Fibroblast of skin of right biceps (primary cell): ENCODE measurements at places on chromosomes 1 and 21.
A peak's percentile ranks its signal among the peaks of the same experiment; 100 is the strongest.

DNA sequence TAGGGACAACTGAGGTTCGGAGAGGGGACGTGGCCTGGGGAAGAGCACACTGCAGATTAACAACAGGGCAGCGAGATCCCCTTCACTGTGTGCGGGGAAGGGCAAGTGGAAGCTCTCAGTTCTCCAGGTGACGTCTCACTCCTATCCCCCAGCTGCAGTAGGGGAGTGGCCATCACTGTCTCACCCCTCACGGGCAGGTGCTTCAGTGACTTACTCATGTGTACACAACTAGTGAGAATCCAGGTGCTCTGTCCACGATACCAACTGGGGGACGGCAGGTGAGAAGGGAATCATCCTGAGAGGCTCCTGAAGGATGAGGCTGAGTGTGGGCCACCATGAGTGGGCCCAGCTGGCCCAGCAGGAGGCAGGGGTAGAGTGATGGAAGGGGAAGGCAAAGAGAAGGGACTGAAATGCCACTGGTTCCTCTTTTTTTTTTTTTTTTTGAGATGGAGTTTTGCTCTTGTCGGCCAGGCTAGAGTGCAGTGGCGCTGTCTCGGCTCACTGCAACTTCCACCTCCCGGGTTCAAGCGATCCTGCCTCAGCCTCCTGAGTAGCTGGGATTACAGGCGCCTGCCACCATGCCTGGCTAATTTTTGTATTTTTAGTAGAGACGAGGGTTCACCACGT lies 25.9 kb downstream of the RHBG start:
- no peak for DNase-seq

DNA sequence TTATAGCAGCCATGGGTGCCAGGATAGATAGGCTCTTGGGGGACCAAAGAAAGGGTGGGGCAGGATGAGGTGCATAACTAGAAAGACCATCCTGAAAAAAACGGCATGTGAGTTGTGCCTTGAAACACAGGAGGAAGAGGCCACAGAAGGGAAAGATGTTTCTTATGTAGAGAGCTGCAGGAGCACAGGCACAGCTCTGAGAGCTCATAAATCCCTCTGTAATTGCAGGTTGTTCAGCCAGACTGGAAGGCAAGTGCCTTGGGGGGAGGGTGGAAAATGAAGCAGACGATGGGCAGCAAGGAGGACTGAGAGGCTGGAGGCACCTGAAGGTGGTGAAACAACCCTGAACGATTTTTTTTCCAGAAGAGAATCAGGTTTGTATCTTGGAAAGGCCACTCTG lies 170.7 kb downstream of the NR5A2 start:
- DNase-seq = no peak

GRCh38 chr1:96309783-96310182 lies 411.8 kb upstream of the PTBP2 start:
- DNase-seq = peak; percentile 72

DNA sequence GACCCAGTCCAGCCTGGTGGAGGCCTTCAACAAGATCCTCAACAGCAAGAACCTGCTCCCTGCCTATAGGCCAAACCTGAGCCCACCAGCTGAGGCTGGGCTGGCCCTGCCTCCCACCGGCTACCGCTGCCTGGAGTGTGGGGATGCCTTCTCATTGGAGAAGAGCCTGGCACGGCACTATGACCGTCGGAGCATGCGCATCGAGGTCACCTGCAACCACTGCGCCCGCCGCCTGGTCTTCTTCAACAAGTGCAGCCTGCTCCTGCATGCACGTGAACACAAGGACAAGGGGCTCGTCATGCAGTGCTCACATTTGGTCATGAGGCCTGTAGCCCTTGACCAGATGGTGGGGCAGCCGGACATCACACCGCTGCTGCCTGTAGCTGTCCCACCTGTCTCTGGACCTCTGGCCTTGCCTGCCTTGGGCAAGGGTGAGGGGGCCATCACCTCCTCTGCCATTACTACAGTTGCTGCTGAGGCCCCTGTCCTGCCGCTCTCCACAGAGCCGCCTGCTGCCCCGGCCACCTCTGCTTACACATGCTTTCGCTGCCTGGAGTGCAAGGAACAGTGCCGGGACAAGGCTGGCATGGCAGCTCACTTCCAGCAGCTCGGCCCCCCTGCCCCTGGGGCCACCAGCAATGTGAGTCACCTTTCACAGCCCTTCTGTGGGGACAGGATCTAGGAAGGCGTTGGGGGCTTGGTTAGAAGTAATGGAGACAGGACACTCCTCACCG lies 5.8 kb downstream of the ZNF687 start:
- DNase-seq = no peak

GRCh38 chr1:170218257-170218650 lies 72.5 kb downstream of the NTMT2 start:
- DNase-seq = peak; percentile 48

DNA sequence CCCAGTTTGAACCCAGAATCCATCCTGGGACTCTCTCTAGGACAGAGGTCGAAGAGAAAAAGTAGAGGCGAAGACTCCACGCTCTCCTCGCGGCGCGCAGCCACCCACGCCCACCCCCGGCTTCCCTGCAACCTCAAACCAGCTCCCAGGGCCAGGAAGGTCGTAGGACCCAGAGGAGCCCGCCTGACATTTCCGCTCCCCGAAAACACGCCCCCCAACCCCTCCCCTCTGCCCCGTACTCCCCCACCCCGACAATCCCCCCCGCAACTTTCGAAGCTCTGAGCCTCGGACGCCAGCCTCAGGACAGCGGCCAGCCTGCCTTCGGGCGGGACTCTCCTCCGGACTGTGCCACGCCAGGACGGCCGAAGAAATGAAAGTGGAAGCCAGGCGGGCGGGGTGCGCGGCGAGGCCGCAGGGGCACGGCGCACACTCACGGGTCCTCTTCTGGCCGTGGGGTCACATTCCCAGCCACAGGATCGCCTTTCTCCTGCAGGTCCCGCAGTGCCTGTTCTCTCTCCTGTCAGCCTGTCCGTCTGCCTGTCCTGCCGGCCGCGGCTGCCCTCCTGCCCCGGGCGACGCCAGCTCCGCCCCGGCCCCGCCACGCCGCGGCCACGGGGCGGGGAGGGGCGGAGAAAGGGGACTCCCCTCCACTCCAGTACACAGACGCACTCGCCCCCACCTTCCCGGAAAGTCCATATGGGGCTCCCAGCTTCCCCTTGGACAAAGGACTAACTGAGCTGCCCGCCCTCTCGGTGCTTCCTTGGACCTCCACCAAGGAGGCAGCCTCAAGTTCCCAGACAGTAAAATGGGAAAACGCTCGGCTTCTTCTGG lies at the start of gene MOB3C:
TSS of gene MOB3C (minus strand) at position 535 of the 831 bp plus-strand sequence. CDS start 3,490 bp downstream, outside the sequence.
- DNase-seq = peak; percentile 74

DNA sequence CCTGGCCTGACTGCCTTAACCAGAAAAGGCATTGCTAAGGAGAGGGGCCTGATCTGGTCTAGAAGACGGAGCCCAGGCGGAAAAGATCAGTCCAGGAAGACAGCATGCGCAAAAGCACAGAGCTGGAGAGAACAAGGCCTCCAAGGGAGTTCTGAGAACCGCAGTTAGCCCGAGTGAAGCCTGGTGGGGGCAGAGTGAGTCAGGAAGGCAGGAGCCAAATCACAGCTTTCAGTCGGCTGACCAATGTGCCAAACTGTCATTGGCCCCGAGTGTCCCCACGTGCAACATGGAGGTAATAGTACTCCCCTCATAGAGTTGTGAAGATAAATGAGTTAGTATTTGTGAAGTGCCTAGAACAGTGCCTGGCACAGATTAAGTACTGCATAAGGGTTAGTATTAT lies 1.2 kb upstream of the TSPAN2 start:
- no peak for DNase-seq

GRCh38 chr1:3453891-3454810 lies at the start of gene ARHGEF16:
Gene ARHGEF16 (plus strand): TSS chr1:3454665. CDS start chr1:3463085, 8,420 bp downstream.
- peak; percentile 25 for DNase-seq

GRCh38 chr1:57795886-57796285 lies 372.0 kb upstream of the DAB1 start:
- no peak for DNase-seq

- no peak for DNase-seq
Observed at GRCh38 chr1:42746436-42747105, 6.5 kb upstream of the CLDN19 start.

GRCh38 chr1:201281573-201281972 lies 1.7 kb upstream of the PKP1 start:
- DNase-seq = no peak

DNA sequence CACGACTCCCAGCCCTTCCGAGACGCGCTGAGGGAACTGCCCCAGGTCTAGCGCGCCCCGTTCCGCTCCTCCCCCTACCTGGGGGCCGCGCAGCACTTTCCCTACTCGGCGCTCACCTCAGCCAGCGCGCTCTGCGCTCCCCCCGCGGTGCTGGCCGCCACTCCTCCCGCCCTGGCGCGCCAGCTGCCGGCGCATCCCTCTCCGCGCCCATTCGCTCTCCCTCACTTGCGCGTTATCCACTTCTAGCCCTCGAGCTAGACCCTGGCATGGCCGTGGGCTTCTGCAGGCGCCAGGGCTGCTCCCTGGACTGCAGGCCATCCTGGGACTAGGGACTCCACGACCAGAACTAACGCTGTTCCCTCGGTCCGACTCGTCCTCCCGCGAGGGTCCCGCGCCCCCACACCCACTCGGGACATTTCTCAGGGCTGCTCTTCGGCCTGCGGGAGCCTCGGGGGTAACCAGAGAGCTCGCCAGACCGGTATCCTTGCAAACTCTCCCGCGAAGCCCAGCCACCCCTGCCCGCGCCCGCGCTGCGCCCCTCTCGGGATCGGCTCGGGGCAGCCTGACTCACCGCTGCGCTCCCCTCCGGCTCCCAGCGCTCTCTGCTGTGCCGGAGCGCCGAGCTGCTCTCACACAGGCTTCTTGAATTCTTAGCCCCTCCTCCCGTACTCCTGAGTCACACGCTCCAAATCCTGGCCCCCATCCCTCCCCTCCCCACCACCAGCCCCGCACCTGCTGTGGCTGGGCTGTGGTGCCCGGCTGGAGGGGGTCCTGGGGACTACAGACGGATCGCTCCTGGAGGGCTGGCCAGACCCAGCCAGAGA lies at the start of gene NGF:
TSS of gene NGF (minus strand) at position 617 of the 824 bp plus-strand sequence. CDS start 51,454 bp downstream, outside the sequence.
- DNase-seq = peak; percentile 87

GRCh38 chr1:119330466-119331189 lies 38.0 kb upstream of the HAO2 start:
- DNase-seq = no peak

DNA sequence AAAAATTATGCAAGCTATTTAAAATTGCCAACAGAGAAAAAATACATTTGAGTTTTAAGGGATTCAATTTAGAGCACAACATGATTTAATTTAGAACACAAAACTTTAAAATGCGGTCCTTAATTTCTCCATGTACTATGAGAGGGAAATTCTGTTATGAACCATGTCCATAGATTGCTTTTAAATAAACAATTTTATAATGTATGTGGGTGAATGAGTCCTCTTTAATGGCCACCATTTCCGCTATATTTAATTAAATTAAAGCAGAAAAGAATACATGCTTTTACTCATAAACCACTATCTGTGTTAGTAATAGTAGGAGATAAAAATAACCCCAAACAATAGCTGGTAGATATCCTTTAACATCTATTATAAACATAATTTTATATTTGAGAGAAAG lies 914.6 kb downstream of the LTN1 start:
- no peak for DNase-seq
